ENCODE measurements at places on chromosomes 13 and 19.
A peak's percentile ranks its signal among the peaks of the same experiment; 100 is the strongest.

GRCh38 chr19:46537136-46538097, 41.8 kb upstream of the PNMA8B start:
- peak; percentile 24 for DNase-seq

GRCh38 chr13:109687559-109688448, 98.6 kb downstream of the IRS2 start:
- no peak for DNase-seq

DNA sequence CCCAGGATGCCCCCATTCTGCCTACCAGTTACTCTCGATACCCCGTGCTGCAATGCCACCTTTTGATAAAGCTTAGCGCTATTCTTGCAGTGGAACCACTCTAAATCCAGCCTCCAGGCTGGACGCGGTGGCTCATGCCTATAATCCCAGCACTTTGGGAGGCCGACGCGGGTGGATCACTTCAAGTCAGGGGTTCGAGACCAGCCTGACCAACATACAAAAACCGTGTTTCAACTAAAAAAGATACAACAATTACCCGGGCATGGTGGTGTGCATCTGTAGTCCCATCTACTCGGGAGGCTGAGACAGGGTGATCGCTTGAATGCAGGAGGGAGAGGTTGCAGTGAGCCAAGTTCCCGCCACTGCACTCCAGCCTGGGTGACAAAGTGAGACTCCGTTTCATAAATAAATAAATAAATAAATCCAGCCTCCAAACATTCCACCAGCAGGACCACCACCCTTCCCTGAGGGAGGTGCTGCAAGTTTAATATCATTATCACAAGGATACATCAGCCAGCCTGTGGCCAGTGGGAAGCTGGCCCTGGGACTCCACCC, 27.7 kb downstream of the CYP2B6 start:
- no peak for DNase-seq

- peak; percentile 56 for DNase-seq
Measured at GRCh38 chr13:77329133-77329910, 2.4 kb upstream of the MYCBP2 start.

DNA sequence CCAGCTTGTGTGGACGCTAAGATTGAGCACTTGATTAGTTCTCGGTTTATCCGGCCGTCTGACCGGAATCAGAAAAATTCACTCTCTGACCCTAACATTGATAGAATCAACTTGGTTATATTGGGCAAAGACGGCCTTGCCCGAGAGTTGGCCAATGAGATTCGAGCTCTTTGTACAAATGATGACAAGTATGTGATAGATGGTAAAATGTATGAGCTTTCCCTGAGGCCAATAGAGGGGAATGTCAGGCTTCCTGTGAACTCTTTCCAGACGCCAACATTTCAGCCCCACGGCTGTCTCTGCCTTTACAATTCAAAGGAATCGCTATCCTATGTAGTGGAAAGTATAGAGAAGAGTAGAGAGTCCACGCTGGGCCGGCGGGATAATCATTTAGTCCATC, 59.6 kb downstream of the ARHGAP35 start:
- no peak for DNase-seq

Data from stimulated activated CD8-positive, alpha-beta memory T cell treated with anti-CD3 and anti-CD28 coated beads, Interleukin-4, amount 100 ng/mL, for 4 hours (primary cell).